Stimulated activated CD4-positive, alpha-beta T cell treated with anti-CD3 and anti-CD28 coated beads, Interleukin-4, amount 100 ng/mL, for 24 hours (primary cell): ENCODE measurements at places on chromosomes 3 and 15.
A peak's percentile ranks its signal among the peaks of the same experiment; 100 is the strongest.

DNA sequence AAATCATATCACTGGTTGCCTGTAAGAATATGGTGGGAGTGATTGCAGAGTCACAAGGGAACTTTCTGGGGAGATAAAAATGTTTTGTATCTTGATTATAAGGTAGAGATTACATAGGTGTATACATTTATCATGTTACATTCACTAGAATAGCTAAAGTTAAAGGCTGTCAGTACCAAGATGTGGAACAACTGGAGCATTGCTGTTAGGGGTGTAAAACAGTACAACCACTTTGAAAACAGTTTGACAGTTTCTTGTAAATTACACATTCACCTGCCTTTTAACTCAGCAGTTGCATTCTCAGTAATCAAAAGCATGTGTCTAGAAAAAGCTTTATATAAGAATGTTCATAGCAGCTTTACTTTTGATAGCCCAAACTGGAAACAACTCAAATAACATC is 27.6 kb downstream of the RASA2 start:
- no peak for DNase-seq

- no peak for DNase-seq
Observed at GRCh38 chr15:39434163-39434562, 146.7 kb upstream of the THBS1 start.

GRCh38 chr3:53865732-53866499 is 16.0 kb downstream of the ACTR8 start:
- no peak for DNase-seq

GRCh38 chr3:42486814-42487565 is 15.5 kb upstream of the VIPR1 start:
- no peak for DNase-seq

DNA sequence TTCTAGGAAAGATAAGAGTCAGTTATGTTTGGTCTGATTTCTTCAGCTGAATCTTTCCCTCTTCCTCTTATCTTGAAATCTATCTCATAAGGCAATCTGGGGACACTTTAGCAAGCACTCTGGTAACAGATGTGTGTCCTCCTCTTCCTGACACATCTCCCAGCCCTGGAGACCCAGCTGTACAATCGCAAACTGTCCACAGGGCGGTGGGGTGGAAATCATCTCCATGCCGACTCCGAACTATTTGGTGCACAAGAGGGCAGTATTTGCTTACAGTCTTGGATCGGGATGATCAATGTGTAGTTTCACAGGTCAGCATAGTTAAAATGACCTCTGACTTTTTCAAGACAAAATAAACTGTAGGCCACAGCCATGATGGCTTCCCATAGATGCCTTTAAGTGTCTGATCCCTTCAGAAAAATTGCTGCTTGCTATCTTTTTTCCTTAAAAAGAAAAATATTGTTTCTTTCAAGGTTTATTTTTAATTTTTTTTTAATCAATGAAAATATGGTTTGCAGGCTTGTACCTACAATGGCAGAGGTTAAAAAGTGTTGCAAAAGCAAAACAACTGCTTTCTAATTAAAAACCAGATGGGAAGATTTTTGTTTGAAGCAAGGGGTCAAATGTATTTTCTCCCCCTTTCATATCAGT is 17.7 kb downstream of the EEFSEC start:
- DNase-seq: no peak

GRCh38 chr3:14539742-14540491 is at the start of gene GRIP2:
Gene GRIP2, minus strand, starts transcription at chr3:14540342. Its CDS starts 34 bp downstream, at chr3:14540308.
- DNase-seq: no peak

- DNase-seq: no peak
Observed at GRCh38 chr3:133835961-133836360, 30.3 kb downstream of the SRPRB start.

- DNase-seq: no peak
Observed at GRCh38 chr15:92681141-92681631, 25.6 kb upstream of the FAM174B start.

GRCh38 chr3:100463002-100463401 is 29.4 kb upstream of the TMEM45A start:
- no peak for DNase-seq

DNA sequence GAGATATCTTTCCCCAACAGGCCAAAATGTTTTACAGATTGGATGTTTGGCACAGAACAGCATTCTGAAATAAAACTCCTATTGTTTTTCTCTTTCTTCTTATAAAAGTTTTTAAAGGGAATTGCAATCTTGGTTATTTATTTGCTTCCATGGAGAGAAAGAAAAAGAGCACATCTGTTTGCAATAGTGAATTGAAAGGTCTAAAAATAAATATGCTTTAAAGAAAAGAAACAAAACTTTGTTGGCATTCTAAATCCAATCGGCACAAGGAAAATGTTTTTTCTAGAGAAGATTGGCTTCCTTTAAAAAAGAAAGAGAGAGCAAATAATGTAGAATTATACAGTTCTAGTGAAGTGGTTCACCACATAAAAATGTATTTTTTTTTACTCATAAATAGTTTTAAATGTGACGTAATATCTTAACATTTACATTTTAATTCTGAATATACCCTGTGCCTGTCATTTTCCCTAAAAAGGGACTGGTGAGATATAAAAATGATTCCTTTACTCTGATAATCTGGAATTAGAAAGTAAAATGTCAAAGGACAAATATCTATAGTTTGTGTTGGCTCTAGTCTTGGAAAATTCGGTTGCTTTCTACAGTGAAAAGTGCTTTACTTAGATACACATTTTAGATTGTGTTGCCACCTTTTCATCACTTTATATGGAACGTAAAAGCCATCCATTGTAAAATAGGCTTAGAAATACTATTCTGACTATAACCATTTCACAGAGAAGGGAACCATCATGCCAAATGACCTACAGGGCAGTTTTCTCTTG is 257.4 kb upstream of the CBLB start:
- DNase-seq: no peak

- no peak for DNase-seq
Observed at GRCh38 chr15:41861736-41862356, 23.2 kb downstream of the PLA2G4B start.

- DNase-seq: no peak
Observed at GRCh38 chr3:156445117-156446090, 109.5 kb downstream of the SSR3 start.

GRCh38 chr15:98842192-98842972 is 165.2 kb downstream of the PGPEP1L start:
- no peak for DNase-seq

- no peak for DNase-seq
Observed at GRCh38 chr15:74376226-74376625, 8.8 kb upstream of the CYP11A1 start.

DNA sequence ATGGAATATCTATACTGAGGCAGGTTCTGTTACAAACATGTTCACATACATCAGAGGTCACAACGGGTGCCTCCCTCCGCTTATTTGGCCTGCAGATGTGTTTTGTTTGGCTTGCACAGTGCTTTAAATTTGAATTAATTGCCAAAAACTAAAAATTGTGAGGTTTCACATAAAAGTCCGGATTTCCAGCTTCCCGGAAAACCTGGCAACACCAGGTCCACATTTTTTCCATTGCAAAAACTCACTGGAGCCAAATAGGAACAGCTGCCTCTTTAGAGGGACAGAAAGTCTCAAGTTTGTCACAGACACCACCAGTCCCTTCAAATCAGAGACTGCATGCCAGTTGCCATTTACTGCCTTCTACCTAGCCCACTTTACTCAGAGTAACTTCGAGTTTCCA is 205.9 kb upstream of the MDFIC2 start:
- DNase-seq: no peak

GRCh38 chr3:133464573-133464972 is 64.7 kb downstream of the BFSP2 start:
- no peak for DNase-seq

DNA sequence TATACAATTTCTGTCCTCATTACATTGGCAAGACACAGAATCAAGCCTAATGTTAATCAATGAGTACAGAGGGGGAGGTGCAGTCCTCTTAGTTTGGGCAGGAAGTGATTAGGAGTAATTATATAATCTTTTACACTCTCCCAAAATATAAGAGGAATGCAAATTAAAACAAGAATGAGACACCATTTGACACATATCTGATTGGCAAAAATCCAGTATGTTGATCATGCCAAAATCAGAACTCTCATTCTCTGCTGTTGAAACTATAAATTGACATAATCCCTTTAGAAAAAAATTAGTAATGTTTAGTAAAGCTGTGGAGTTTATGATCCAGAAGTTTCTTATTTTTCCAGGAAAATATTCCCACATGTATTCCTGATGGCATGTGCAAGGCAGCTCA is 373.4 kb downstream of the EPHA6 start:
- no peak for DNase-seq

GRCh38 chr3:75014008-75014407 is 399.5 kb upstream of the CNTN3 start:
- no peak for DNase-seq

GRCh38 chr3:195251336-195252065 is 19.5 kb downstream of the XXYLT1 start:
- peak; percentile 28 for DNase-seq

DNA sequence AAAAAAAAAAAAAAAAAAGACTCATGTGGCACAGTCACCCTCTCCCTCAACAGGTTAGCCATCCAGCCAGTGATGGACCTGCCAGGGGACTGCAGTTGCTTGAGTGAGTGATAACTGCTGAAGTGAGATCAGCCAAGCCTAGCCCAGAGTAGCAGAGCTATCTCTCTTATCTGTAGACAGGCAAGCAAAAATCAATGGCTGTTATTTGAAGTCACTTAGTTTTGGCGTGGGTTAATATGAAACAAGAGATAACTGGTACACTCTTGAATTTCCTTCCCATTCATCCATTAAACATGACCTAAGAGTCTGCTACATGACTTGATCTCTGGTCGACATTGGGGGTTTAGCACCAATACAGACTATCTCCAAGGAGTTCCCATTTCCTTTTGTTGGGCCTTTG is 51.2 kb upstream of the TNIK start:
- DNase-seq: no peak

- no peak for DNase-seq
Observed at GRCh38 chr3:40532252-40532651, 7.5 kb downstream of the ZNF621 start.

DNA sequence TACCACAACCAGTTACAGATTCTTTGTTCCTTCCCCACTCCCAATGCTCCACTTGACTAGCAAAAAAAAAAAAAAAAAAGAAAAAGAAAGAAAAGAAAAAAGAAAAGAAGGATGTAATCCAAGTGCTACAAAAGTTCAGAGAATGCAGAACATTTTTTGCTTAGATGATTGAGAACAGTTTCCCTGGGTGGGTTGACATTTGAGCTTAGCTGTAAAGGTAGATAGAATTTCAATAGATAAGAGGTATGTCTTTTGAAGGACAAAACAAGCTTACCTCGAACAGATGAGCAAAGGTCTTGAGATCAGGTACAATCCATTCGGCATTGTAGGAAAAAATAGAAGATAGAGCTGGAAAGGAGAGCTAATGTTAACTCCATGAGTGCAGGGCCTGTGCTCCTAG is 344.6 kb upstream of the NECTIN3 start:
- DNase-seq: no peak

DNA sequence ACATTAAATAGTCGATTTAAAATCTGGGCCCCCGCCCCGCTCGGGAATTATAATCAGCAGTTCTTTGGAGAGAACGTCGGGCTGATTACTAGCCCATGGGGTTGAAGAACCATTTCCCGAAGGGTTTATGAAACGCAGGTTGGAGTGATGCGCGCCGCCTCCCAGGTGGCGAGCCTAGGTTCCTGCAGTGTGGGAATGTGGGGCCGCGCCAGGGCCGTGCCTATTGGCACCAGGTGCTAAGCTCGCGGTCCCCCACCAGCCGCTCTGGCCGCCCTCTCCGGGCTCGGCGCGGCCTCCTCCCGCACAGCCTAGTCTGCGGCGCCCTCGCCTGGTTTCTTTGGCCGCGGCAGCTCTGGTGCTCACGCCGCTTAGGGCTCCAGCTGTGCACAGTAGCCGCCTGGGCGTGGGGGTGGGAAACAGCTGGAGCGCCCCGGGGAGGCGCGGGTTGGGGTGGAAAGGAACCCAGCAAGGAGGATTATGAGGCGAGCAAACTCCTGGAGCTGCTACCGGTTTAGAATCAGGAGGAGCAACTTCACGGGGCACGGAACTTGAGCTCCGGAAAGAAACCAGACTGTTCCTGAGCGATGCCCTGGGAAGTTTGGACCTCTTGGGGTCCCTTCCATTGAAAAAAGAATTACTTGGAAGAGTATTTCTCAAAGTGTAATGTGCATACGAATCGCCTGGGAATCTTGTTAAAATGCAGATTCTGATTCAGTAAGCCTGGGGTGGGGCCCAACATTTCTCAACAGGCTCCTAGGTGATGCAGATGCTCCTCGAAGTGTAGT is 5.6 kb upstream of the MECOM start:
- DNase-seq: peak; percentile 25

DNA sequence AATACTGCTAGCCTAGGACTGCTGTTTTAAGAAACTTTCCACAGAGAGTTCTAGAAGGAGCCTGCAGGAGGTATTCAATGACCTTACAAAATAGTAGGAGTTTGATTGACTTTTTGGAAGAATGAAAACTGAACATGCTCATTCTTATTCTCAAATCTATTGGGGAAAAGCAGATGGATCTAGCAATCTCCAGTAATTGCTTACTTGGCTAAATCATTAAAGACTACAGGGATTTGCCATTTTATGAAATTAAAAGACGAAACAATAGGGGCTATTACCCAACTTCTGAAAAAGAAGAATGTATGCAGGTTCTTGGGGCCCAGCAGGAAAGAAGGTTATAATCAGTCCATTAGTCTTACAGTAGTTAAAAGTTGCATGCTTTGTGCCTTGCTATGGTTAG is 29.9 kb upstream of the PEX5L start:
- DNase-seq: no peak

DNA sequence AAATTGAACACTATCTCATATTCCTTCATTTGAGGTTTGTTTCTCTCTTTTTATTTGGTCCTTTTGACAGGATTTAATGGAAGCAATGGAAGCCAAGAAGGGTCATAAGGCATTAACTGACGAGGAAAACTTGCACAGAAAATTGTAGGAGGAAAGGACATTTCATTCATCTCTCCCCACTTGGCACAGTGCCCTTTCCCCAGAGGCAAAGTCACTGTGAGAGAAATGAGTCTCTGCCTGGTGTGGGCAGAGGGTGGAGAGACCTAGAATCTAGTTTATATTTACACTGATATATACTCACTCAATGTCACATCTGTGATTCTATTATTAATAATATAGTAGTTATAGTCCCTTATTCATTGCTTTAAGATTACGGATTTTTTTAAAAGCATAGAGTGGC is 324.6 kb upstream of the IL12A start:
- no peak for DNase-seq

GRCh38 chr15:101131489-101132389 is 120.1 kb downstream of the CHSY1 start:
- DNase-seq: no peak

DNA sequence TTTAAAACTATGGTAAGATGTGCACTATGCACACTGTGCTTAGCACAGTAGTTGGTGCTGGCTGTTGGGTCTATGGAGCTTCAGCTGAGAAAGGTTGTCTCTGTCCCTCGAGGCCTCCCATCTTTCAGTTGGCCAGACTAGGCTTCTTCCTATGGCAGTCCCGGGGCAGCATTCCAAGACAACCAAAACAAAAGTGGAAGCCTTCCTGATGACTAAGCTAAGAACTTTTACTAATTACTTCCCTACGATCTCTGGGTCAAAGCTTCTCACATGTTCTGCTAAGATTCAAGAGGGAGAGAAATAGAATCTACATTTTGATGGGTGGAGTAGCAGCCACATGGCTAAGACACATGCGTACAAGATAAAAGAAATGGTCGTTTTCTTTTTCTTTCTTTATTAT is 342.8 kb downstream of the TUSC7 start:
- DNase-seq: no peak
